ENCODE measurements at places on chromosomes 12 and 14. TPM values are rescaled to one million over a fixed set of nuclear protein-coding genes. Genes with fewer than 3 reads are reported as not detected.

The SELPLG gene
- 4.3 TPM for total RNA-seq

The FOXM1 gene
- 1.3 TPM for total RNA-seq

The DNAH10 gene
- 0.60 TPM for total RNA-seq

The AQP2 gene
- total RNA-seq, result 0.70 TPM

The MANSC4 gene
- total RNA-seq, result not detected

The RFLNA gene
- 1.1 TPM for total RNA-seq

DNA sequence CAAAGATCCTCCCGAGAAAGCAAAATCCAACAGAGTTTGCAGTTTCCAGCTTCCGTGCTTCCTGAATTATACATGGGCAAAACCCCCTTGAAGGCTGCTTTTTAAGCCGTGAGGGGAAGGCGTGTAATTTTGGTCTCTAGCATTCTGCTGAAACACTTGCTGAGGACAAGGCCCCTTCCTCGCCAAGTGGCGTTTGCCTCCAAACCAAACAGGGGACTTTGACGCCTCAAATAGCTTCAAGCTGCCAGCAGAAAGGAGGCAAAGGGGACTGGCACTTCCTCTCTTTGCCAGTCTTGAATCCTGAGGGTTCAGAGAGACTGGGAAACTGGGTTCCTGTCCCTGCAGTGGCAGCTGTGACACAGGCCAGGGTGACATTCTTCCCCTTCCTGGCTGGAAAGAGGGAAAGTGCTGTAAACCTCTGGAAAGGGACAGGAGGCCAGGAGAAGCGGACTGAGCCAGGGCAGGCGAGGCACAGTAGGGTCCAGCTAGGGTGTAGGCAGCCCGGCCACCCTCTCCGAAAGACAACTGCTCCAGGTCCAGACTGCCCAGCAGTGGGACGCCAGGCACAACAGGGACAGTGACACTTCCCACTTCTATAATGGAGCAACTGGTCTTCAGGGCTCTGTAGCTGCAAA is 96.2 kb upstream of the MED13L start:
- no peak for DNase-seq

DNA sequence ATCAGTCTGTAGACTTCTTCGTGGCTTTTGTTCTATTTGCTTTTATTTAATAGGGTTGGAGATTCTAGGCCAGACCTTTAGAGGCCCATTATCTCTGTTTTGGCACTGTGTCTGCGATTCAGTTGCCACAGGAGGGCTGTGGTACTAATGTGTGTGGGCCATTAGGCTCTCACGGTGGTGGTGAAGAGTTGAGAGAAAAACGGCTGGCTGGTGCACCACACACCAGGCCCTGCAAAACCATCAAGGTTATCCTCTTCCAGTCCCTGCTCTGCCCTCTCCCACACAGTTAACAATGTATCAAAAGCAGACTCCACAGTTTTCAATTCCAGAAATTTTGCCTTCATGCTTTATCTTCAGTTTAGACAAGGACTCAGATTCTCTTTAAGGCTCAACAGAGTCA is 97.7 kb downstream of the MYF5 start:
- DNase-seq, result no peak

- no peak for DNase-seq
Observed at GRCh38 chr12:80087486-80088213, 11.7 kb upstream of the OTOGL start.

DNA sequence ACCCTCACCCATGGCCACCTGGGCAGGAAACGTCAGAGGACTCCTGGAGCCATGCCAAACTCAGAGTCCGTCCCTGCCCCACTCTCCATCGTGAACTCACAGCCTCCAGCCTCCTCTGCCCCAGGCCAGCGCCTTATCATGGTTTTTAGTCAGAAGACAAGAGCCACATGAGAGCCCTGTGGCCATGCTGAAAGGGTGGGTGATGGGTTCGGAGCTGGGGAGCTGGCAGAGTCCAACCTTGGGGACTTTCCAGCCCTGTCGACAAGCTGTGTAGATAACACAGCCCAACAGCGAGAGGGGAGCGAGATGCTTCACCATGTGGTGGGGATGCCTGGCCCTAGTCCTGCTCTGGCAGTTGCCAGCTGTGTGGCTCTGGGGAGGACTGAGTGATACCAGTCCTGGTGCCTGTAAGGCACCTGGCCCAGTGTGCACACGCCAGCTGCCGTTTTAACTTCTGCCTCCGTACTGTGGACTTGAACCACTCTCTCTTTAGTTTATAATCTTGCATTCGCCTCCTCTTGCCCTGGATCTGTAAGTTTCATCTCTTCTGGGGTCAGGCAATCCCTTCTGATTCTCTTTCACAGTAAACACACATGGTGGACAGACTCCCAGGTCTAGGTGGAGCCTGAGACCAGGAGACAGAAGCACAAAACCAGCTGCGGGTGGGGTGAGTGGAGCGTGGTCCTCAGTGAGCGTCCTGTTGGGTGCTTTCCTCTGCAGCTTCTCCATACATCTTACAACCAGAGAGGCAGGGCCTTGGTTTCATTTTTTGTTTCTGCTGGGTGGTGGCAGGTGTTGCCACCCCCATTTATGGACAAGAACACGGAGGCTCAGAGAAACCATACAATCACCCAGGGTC is 55.3 kb downstream of the RIN3 start:
- no peak for DNase-seq

GRCh38 chr12:56237552-56237951 is 7.7 kb downstream of the SLC39A5 start:
- DNase-seq, result no peak

DNA sequence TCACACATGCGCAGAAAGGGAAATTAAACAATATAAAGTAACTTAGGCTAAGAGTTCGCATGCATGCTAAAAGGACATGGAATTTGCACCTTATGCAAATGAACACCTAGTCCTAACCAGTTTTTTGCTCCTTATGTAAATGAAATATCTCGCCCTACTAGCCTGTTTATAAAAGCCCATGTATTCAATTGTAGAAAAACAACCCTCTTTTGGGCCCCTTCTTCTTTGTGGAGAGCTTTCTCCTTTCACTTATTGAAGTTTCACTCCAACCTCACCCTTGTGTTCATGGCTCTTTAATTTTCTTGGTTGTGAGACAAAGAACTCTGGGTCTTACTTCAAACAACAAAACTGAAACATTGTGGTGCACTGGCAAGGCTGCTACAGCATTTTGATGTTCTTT is 333.4 kb upstream of the ATXN7L3B start:
- DNase-seq, result no peak

DNA sequence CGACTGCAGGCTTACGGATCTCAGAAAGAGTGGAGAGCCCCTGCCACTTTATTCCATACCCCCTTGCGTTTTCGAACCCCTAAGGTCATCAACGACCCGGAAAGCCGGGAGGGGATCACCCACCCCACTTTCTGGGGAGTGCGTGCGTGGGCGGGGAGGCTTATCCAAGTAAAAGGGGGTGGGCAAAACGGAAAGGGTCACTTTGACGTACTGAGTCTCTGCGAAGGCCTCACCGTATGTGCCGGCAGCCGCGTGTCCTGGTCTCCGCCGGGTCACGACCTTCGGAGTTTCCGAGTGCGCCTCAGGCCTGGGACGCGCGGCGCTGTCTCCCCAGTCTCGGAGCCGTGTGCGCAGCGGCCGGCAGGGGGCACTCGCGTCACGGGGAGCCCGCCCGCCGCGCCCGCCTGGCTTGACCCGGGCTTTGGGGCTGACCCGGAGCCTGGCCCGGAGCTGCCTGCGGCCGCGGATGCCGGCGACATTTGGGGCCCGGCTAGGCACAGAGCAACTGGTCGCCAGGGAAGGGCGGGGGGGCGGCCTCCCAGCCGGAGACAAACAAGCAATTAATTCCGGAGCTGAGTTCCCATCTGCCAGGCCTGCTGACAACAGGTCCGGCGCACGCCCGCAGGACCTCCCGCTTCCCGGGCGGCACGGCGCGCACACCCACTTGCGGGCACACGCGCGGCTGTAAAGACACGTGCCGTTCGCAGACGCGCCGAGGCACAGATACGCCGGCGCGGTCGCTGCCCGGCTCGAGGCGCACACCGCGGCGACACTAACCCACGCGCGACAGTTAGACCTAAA is 890 bp upstream of the KIF26A start:
- DNase-seq, result no peak

GRCh38 chr12:34109390-34109789 is 87.1 kb downstream of the ALG10 start:
- DNase-seq, result no peak

GRCh38 chr12:113345318-113345717 is 10.4 kb upstream of the SLC8B1 start:
- no peak for DNase-seq

- no peak for DNase-seq
Observed at GRCh38 chr14:69673104-69673503, 61.7 kb downstream of the SUSD6 start.

- DNase-seq, result no peak
Observed at GRCh38 chr12:68772714-68773113, 26.7 kb downstream of the SLC35E3 start.

GRCh38 chr12:107986183-107986582 is 142.9 kb upstream of the WSCD2 start:
- no peak for DNase-seq

All from ureter (tissue), 1 donor.